ENCODE measurements at places on chromosomes 12 and 14.

- DNase-seq: no peak
Observed at GRCh38 chr14:100777818-100778525, 47.9 kb upstream of the MEG3 start.

GRCh38 chr12:38921025-38921677 is 15.8 kb upstream of the CPNE8 start:
- peak; percentile 71 for DNase-seq

- DNase-seq: no peak
Observed at GRCh38 chr12:95085612-95086011, 12.2 kb upstream of the NR2C1 start.

DNA sequence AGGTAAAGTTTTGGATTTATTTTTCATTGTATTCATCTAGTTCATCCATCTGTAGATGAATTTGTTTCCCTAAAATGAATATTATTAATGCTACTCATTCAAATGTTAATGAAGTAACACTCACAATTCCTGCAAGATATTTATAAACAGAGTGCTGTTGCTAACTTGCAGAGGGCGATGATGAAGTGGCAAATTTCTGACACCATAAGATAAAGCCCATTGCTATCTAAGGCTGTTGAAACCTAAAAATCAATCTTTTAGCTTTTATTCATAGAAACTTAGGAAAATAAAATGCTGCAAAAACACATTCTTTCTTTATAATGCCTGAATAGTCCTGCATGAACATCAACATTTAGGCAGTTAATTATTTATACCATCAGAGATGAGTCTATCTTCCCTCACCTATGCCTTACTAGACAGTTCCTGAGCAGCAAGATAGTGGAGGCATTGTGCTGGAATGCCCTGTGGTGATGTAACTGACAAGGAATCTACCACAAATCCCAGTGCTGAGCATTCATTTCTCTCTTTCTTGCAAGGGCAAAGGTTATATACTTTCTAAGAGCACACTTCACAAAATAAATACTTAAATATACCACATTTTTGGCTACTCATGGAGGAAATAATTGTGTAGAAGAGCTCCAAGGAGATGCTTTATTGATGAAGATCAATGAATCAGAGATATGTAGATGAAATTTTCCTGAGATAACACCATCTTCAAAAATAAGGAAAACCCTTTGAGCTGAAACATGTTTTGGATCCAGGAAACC is 57.6 kb downstream of the LMNTD1 start:
- DNase-seq: peak; percentile 93

DNA sequence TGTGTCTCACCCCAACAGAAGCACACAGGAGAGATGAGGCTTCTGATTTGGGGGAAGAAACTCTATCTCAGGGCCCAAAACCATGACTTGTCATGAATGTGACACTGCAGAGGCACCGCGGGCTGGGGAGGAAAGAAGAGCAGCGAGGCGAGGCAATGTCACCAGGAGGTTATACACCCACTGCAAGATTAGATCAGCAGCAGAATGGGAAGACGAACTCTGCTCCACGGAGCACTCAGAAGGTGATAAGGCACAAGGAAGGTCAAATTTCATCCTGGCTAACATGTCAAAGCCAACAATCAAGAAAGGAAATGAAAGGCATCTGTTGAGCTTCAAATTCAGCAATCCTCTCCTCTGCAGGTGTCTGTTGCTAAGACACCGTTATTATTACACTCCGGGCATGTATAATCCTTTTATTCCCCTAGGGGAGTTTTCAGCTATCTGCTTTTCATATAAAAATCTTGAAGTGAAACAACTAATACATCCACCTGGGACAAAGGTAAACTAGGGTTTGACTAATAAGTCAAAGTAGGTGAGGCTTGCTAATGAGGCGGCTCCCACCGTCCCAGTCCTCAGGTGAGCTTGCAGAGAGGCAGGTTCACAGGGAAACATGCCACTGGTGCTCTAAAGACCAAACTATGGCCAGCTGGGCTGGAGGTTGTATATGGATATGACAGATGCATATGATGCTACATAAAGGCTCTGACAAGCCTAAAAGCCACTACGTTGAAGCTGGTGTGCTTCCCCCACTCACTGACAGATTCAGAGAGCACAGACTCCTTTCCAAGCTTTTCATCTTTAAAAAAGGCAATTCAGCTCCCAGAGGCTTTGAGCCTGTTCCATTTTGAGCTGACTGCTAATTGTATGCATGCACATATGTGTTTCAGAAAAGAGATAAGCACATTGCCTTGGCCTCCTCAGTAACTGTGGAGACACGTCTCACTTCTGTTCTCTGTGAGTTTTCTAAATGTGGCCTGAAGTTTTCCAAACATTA is 221.2 kb downstream of the NELL2 start:
- no peak for DNase-seq

DNA sequence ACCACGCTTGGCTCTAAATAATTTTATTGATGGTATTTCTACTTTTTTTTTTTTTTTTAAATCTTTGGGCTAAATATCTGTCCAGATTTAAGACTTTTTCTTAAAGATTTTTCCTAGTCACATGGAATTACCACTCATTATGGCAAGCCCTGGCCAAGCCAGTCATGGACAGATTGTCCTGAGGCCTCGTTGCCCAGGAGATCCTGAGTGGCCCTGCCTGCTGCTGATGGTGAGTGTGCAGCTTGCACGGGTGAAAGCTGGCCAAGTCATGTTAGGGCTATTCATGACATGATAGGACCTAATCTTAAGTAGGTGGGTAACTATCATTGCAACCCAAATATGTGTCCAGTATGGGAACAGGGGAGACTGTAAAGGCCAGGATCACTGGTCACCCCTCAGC is 27.8 kb downstream of the GUCY2C start:
- DNase-seq: no peak

DNA sequence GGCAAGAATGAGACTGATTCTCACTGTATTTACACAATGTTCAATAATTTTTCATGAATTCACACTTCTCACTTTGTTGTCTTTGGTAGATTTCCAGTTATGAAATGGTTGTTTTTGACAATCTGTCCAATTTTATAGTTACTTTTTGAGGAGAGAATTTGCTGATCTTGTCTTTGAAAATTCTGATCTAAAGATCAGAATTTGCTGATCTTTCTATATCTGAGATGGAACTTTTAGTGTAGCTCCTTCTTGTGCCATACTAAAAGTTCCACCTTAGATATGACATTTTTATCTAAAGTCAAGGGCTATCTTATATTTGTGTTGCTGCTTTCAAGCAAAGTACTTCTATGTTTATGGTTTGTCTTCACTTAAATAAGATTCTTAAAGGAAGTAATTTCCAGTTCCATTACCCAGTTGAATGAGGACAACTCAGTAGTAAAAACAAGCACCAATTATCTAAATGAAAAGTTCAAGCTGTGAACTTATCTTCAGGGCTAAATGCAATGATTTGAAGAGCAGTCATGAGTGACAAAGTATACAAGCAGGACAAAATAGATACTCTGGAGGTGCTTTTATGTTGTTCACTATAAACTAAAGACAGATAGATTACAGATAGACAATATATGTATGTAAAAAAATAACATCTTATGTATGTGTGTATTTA is 76.4 kb upstream of the FOXG1 start:
- DNase-seq: no peak

- no peak for DNase-seq
Observed at GRCh38 chr12:27034607-27035293, 12.4 kb downstream of the MED21 start.

DNA sequence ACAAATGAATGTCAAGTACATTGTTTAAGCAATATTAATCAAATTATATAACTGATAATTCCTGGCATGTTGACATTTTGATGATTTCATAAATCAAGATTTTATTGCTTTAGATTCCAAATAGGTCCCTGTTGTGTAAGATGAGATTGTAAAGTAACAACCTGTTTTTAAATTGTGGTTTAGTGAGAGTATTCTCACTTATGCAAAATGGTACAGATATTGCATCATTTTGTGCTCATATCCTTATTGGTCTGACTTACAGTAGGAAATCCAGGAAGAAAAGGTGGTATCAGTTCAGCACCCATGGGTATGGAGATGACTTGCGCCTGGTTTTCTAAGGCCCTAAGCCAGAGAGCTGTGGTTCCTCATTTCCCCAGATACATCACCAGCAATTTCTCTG is 165.5 kb downstream of the KIF21A start:
- DNase-seq: peak; percentile 52

- no peak for DNase-seq
Observed at GRCh38 chr12:2334271-2334670, 281.5 kb downstream of the CACNA1C start.

DNA sequence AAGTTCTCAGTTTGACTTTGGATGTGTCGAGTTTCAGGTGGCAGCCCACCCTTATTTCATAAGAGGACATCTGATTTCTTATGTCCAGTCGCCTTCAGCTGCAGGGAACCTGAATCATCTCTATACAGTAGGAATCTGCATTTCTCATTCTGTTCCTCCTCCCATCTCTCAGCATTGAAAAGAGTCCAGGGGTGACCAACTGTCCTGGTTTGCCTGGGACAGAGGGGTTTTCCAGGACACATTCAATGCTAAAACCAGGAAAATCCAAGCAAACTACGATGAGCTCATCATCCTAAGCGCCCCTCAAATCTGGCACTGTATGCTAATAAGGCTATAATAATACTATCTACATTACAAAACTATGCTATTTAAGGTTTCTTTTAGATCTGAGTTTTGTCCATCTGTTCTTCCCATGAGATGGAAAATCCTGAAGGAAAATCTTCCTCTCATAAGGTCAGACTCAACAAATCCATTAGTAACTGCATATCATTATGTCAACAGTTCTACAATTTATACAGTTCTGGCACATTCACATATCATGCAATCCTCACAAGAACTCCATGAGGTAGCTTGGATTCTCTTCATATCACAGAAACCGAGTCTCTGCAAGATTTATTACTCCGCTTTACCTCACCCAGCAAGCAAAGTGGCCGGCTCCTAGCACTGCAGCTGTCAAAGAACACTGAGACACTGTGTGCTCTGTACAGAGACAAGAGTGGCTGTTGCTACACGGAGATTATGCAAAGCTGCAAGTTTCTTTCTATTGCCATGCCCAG is 15.6 kb upstream of the CALM1 start:
- peak; percentile 86 for DNase-seq

GRCh38 chr14:100776681-100777365 is 49.1 kb upstream of the MEG3 start:
- no peak for DNase-seq

DNA sequence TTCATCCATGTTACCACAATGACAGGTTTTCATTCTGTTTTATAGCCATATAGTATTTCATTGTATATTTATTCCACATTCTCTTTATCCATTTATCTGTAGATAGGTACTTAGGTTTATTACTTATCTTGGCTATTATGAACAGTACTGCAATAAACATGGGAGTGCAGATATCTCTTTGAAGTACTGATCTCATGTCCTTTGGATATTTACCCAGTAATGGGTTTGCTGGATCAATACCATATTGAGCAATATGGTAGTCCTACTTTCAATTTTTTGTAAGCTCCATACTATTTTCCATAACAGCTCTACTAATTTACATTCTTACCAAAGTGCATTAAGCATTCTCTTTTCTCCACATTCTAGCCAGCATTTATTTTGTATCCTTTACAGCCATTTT is 235.8 kb upstream of the ALG10 start:
- no peak for DNase-seq

GRCh38 chr12:25107920-25108319 is 87.0 kb downstream of the DNAI7 start:
- DNase-seq: no peak

DNA sequence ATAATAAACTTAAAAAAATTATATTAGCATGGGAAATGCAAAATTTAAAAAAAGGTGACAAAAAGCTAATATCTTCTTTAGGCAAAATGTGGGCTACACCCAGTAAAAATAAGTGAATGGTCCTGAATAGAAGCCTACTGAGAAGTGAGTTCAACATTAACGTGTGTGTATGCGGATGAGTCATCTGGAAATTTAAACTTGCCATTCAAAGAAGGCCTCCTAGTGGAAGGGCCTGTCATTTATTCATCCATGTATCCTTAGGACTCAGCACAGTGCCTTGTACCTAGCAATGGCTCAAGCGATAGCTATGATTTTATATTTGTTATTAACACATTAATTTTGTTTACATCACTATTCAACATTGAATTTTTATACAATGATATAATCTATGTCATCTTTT is 226.2 kb downstream of the NUBPL start:
- DNase-seq: peak; percentile 29

DNA sequence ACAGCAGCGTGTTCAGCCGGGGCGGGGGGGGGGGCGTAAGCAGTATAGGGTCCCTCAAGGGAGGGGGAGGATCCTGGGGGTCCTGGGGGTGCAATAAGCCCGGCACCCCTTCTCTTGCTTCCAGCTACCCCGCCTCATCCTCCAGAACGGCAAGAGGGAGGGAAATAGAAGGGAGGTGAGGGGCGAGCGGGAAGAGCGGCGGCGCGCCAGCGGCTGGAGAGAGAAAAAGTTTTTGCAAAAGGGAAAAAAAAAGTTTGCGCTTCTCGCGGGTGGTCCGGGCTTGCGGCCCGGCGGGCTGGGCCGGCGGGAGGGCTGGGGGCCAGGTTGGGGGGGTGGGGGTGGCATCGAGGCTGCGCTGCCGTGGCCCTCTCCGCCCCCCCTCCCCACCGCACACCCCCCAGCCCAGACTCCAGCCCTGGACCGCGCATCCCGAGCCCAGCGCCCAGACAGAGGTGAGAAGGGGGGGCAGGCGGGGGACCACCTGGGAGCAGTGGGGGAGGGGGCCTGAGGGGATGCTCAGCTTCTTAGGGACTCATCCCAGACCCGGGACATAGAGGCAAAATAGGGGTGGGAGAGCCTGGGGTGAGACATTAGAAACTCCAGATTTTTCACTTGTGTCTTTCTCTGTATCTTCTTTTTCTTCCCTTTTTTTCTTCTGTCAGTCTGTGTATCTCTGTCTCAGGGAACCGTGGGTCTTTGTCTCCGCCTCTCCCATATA is at the start of gene GLI1:
GLI1 (plus strand) TSS at position 36 of the 718 bp plus-strand sequence. CDS start 3,907 bp downstream, outside the sequence.
- no peak for DNase-seq

GRCh38 chr12:115752156-115752555 is 525.3 kb downstream of the MED13L start:
- DNase-seq: peak; percentile 33

- peak; percentile 56 for DNase-seq
Observed at GRCh38 chr12:104049903-104050356, at the start of gene GLT8D2. Gene GLT8D2 (minus strand): TSS chr12:104050187. CDS start chr12:104019648, 30,539 bp downstream.

DNA sequence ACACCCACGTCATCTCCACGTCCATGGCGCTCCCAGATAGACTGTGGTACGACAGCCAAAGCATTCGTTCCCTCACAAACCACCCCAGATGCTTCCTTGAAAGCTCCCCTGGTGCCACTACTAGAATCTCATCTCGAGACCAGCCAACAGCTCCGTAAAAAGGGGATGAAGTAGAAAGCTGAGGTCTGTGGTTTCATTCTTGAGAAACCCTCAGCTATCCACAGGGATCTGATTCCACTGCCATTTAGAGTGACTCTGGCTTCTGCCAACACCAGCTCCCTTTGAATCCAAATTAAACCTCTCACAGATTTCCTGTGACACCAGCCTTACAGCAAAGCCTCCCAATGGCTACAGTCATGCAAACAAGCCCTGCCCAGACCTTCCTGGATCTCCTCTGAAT is 18.5 kb upstream of the FOXN3 start:
- peak; percentile 13 for DNase-seq

DNA sequence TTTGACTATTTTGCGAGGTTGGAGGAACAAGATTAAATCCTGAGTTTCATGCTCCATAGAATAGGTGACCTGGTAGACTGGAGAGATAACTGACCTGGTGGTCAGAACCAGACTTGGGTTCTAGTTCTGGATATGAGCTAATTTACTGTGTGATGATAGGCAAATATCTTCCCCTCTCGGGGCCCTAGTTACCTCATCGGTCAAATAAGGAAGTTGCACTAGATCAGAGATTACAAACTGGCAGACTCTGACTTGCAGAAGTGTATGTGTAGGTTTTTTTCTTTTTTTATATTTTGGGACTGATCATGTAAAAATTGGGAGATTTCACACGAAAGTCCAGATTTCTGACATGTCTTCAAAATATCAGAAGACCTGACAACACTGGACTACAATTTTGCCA is 37.0 kb downstream of the RPH3A start:
- DNase-seq: no peak

Measured in amniotic epithelial cell (primary cell).